Right ventricle myocardium superior (tissue), 1 donor: ENCODE measurements at places on chromosomes 11 and 22. TPM values are rescaled to one million over a fixed set of nuclear protein-coding genes. Genes with fewer than 3 reads are reported as not detected.

The APOL3 gene
- 25.5 TPM for total RNA-seq

The OR5A1 gene
- total RNA-seq = not detected

The ACTN3 gene
- not detected for total RNA-seq

GRCh38 chr22:39997421-39997820 is 2.7 kb downstream of the FAM83F start:
- no peak for DNase-seq

The MS4A4A gene
- 15.2 TPM for total RNA-seq

DNA sequence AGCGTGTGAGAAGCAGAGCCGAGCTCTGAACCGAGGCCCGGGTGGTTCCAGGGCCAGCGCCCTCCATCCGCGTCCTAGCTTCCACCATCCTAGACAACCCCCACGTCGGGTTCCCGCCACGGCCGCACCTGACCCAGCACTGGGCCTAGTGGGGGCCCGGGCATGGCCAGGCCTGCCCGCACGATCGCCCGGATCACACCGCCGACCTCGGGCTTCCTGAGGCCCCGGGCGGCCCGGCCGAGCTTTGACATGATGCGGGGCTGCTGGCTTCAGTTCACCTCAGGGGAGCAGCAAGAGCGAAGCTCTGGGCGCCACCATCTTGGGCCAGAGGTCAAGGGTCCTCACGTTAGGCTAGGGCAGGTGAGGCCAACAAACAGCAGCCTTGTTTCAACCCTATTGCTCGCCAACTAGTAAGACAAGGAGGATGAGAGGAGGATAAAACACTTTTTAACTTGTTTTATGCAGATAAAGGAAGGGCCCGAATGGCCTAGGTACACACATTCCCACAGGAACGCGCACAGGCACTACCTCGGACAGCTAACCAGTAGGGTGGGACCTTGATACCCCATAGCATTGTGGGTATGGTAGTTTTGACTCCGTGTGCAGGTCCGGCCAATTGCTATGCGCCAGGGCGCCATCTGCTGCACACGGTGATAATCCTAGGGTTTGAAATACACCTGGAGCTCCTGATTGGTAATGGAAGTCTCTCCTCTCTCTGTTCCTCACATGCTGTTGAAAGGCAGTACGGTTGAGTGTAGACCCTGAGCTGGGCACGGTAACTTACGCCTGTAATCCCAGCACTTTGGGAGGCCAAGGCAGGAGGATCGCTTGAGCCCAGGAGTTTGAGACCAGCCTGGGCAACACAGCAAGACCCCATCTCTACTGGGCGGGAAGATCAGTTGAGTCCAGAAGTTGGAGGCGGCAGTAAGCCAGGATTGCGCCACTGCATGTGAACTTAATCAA is at the start of gene MRPL11:
Gene MRPL11 (minus strand): TSS at position 345 of the 963 bp plus-strand sequence. CDS start 94 bp downstream, at position 251.
- peak; percentile 94 for DNase-seq

The RAB39A gene
- 0.51 TPM for total RNA-seq

DNA sequence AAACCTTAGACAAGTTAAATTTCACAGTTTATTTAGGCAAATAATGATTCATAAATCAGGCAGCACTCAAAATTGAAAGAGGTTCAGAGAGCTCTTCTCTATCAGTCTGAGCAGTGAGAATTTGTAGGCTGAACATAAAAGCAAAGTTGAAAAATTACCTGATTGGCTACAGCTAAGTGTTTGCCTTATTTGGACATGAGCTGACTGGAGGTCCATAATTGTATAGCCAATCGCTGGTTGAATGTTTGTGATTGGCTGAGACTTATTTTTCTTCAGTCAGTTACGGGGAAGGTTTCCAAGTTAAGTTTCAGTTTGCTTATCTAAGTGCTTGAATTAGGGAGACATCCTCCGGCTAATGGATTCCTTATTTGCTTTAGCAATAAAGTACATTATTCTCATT is 527.5 kb downstream of the CNTN5 start:
- no peak for DNase-seq

The ANO1 gene
- 6.2 TPM for total RNA-seq

- DNase-seq = no peak
Observed at GRCh38 chr22:44520465-44521094, 22.5 kb upstream of the RTL6 start.

The KCNK4 gene
- total RNA-seq = not detected

The KRTAP5-10 gene
- not detected for total RNA-seq

GRCh38 chr11:93958991-93959390 is 62.2 kb upstream of the HEPHL1 start:
- no peak for DNase-seq

The OR2AG1 gene
- not detected for total RNA-seq

GRCh38 chr11:120667281-120667680 is 155.7 kb downstream of the GRIK4 start:
- DNase-seq = no peak

- DNase-seq = no peak
Observed at GRCh38 chr11:112396076-112396475, 135.4 kb upstream of the PLET1 start.

The LRRC32 gene
- total RNA-seq = 30.3 TPM

GRCh38 chr22:37805810-37806277 is 1.9 kb upstream of the GCAT start:
- DNase-seq = no peak
